ENCODE measurements at places on chromosomes 5 and 9. TPM values are rescaled to one million over a fixed set of nuclear protein-coding genes. Genes with fewer than 3 reads are reported as not detected.

The TTLL11 gene
- 3.0 TPM for total RNA-seq

The COL23A1 gene
- not detected for total RNA-seq

The LCN15 gene
- total RNA-seq, result 1.5 TPM

The COL5A1 gene
- 4.9 TPM for total RNA-seq

The SNX30 gene
- total RNA-seq, result 25.9 TPM

DNA sequence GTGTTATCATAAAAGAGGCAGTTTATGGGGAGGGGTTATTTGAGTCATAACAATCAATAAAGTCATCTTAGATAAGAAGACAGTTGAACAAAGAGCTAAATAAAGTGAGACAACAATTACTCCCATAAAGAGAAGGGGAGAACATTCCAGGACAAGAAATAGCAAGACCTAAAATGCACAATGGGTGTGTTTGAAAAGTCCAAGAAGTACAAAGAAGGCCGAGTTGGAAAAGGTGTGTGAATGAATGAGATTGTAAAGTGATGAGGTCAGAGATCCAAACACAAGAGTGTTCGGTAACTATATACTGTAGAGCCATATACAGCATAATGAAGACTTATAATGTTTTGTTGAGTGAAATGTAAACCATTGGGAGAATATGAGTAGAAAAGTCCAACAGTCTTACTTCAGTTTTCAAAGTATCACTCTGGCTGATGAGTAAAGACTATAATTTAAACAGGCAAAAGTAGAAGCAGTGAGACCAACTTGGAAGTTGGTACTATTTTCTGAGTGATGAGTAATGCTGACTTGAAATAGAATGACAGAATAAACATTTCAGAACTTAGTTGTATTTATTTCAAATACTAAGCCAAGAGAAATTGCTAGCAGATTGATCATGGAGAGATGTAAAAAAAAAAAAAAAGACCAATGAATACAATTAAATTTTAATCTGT lies 868.7 kb upstream of the CDH9 start:
- H3K4me1 ChIP-seq, result no peaks in the 10 kb centered on the region
- no peaks in the 10 kb centered on the region for H3K27me3 ChIP-seq
- H3K27ac ChIP-seq, result no peak overlapping the region
- H3K4me3 ChIP-seq, result no peak overlapping the region
- DNase-seq, result no peak
- no peaks in the 10 kb centered on the region for H3K36me3 ChIP-seq

GRCh38 chr5:135204151-135204600 lies 170.1 kb upstream of the PITX1 start:
- H3K4me3 ChIP-seq, result no peak overlapping the region
- no peak overlapping the region for H3K27ac ChIP-seq
- no peaks in the 10 kb centered on the region for H3K4me1 ChIP-seq
- H3K36me3 ChIP-seq, result no peaks in the 10 kb centered on the region
- no peak for DNase-seq
- H3K27me3 ChIP-seq, result no peaks in the 10 kb centered on the region

- no peaks in the 10 kb centered on the region for H3K36me3 ChIP-seq
- H3K4me3 ChIP-seq, result no peak overlapping the region
- no peaks in the 10 kb centered on the region for H3K27me3 ChIP-seq
- no peak for DNase-seq
- H3K4me1 ChIP-seq, result no peaks in the 10 kb centered on the region
- no peak overlapping the region for H3K27ac ChIP-seq
These were observed 60.0 kb downstream of the ADAMTS16 start for GRCh38 chr5:5200133-5200532.

GRCh38 chr9:673264-673965 lies 168.1 kb upstream of the DMRT1 start:
- no peak overlapping the region for H3K27ac ChIP-seq
- no peaks in the 10 kb centered on the region for H3K27me3 ChIP-seq
- no peak overlapping the region for H3K4me3 ChIP-seq
- H3K36me3 ChIP-seq, result no peaks in the 10 kb centered on the region
- no peak for DNase-seq

DNA sequence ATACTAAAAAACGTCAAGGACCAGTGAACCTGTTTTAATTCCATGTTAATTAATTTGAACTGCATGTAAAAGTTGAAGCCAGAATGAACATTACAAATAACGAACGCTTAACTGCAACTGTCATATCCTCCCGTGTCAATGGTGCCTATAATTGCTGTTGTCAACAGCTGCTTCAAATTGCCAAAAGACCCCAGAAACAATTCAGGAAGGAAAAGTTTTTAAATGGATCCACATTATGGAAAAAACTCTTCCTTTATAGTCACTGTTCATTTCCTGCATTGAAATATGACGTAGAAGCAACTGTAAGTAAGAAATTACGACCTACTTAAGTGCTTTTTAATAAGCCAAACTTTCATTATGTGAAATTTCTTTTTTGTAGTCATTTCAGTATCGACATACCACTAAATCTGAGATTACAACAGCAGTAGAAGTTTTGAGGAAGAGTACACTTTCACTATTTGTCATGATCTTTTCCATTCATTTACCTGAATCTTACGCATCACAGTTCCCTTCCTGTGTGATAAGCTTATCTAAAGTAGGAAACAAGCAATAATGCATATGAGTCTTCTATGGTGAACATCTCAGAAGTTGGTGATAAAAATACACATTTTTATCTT lies 37.8 kb downstream of the MEF2C start:
- no peaks in the 10 kb centered on the region for H3K4me1 ChIP-seq
- no peaks in the 10 kb centered on the region for H3K36me3 ChIP-seq
- no peak overlapping the region for H3K4me3 ChIP-seq
- no peak overlapping the region for H3K27ac ChIP-seq
- no peak for DNase-seq

GRCh38 chr5:137228816-137229215 lies 270.3 kb downstream of the SPOCK1 start:
- H3K4me3 ChIP-seq, result no peak overlapping the region
- H3K36me3 ChIP-seq, result no peaks in the 10 kb centered on the region
- no peaks in the 10 kb centered on the region for H3K27me3 ChIP-seq
- H3K4me1 ChIP-seq, result no peaks in the 10 kb centered on the region
- no peak overlapping the region for H3K27ac ChIP-seq
- no peak for DNase-seq

DNA sequence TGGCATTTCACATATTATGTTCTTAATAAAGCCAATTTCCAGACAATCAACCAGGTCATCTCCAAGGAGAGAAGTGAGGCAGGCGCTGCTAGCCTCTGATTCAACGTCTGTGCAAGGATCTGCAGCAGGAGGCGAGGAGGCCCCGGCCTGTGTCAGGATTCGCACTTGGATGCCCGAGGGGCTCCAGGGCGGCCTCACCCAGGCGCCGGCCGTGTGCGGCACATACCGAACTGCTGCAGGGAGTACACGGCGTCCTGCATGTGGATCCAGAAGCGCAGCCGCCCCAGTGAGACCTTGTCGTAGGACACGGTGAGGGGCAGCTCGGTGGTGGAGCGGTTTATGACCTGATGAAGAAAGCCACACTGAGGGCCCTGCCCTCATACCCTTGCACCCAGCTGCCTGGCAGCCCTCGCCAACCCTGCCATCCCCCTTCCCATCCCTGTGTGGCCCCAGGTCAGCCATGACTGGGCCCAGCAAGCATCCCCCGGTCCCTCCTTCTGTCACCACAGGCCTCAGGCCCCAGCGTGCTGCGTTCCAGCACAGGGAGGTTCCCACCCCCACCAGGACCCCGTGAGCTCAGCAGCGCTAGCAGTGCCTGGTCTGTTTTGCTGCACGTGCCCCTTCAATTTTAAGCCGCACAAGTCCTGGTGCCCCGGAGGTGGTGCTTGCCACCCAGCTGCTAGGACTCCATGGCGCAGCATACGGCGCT lies 9.9 kb downstream of the CLPTM1L start:
- no peak overlapping the region for H3K27ac ChIP-seq
- H3K4me1 ChIP-seq, result no peaks in the 10 kb centered on the region
- no peak for DNase-seq
- H3K4me3 ChIP-seq, result no peak overlapping the region
- no peaks in the 10 kb centered on the region for H3K36me3 ChIP-seq

GRCh38 chr9:136848393-136849037 lies 694 bp upstream of the PHPT1 start:
- no peaks in the 10 kb centered on the region for H3K27me3 ChIP-seq
- peak overlapping the region; percentile 73 for H3K4me3 ChIP-seq
- H3K4me1 ChIP-seq, result peaks cover 14% of the 10 kb centered on the region
- no peaks in the 10 kb centered on the region for H3K36me3 ChIP-seq
- peak overlapping the region; percentile 94 for H3K27ac ChIP-seq

- H3K27ac ChIP-seq, result peak overlapping the region; percentile 55
- H3K4me3 ChIP-seq, result peak overlapping the region; percentile 9
- no peaks in the 10 kb centered on the region for H3K27me3 ChIP-seq
These were observed 13.6 kb downstream of the ARHGAP26 start for GRCh38 chr5:142783601-142784341.

GRCh38 chr5:351084-351920 lies 29.8 kb downstream of the AHRR start:
- no peaks in the 10 kb centered on the region for H3K4me1 ChIP-seq
- H3K4me3 ChIP-seq, result no peak overlapping the region
- DNase-seq, result no peak
- no peaks in the 10 kb centered on the region for H3K27me3 ChIP-seq
- H3K27ac ChIP-seq, result no peak overlapping the region

GRCh38 chr9:89036383-89036782 lies 45.1 kb downstream of the S1PR3 start:
- H3K36me3 ChIP-seq, result no peaks in the 10 kb centered on the region
- no peak overlapping the region for H3K4me3 ChIP-seq
- no peaks in the 10 kb centered on the region for H3K4me1 ChIP-seq
- no peaks in the 10 kb centered on the region for H3K27me3 ChIP-seq
- no peak overlapping the region for H3K27ac ChIP-seq

DNA sequence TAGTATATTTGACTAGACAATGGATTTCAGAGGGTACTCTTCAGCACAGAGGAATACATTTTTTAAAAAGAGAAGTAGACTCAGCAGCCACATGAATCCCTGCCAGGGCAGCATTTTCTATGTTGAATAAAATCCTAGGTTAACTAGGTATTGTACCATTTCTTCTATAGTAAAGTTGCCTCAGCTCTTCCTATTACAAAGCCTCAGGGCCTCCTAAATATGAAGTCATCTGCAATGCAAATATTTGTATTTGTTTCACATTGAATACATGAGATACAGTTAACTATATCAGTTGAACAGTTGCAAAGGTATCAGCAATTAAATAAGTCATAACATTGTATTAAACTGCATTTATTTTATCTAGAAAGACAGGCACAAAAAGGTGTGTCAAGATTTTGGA lies 59.5 kb downstream of the NUDT12 start:
- H3K4me1 ChIP-seq, result no peaks in the 10 kb centered on the region
- DNase-seq, result no peak
- H3K4me3 ChIP-seq, result no peak overlapping the region

- no peak overlapping the region for H3K27ac ChIP-seq
- no peaks in the 10 kb centered on the region for H3K36me3 ChIP-seq
- H3K4me1 ChIP-seq, result no peaks in the 10 kb centered on the region
These were observed 7.5 kb downstream of the LHX6 start for GRCh38 chr9:122221183-122221811.

GRCh38 chr9:96126321-96126881 lies 175.6 kb downstream of the HSD17B3 start:
- H3K27me3 ChIP-seq, result no peaks in the 10 kb centered on the region
- no peaks in the 10 kb centered on the region for H3K4me1 ChIP-seq
- no peak overlapping the region for H3K27ac ChIP-seq
- no peak overlapping the region for H3K4me3 ChIP-seq
- no peaks in the 10 kb centered on the region for H3K36me3 ChIP-seq
- DNase-seq, result no peak

GRCh38 chr9:115036691-115037090 lies 81.3 kb downstream of the TNC start:
- peak overlapping the region; percentile 25 for H3K27ac ChIP-seq
- no peak overlapping the region for H3K4me3 ChIP-seq
- no peaks in the 10 kb centered on the region for H3K27me3 ChIP-seq
- DNase-seq, result no peak
- no peaks in the 10 kb centered on the region for H3K36me3 ChIP-seq

DNA sequence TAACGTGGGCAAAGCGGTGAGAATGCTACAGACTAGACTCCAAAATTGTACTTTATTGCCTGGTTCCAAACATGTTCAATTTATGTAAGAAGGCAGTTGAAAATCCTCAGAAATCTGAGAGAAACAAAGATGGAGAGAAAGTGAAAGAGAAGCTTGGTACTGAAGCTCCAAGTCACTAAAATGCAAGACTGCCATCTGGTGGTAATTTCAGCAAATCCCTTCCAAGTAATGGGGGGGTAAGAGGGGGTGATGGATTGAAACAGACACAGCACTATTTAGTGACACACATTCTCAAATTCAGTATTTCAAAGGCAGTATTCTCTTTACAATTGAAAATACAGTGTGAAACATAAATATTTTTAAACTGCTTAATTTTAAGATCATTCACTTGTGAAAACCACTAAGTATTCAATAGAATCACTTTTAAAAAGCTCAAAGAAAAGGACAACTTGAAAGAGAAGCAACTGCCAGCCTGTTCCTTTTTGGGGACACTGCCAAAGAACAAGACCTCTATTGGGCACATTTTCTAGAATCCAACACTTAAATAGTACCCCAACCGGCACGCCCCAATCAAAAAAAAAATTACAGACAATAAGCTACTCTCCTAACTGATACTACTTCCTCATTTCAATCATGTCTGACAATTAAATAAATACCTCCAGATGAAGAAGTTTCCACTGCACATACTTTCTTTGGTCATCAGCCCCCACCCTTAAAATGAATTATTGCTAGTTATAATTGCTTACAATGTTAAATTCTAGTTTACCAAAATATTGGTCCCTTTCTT lies 131.5 kb downstream of the AGTPBP1 start:
- H3K36me3 ChIP-seq, result no peaks in the 10 kb centered on the region
- no peaks in the 10 kb centered on the region for H3K4me1 ChIP-seq

DNA sequence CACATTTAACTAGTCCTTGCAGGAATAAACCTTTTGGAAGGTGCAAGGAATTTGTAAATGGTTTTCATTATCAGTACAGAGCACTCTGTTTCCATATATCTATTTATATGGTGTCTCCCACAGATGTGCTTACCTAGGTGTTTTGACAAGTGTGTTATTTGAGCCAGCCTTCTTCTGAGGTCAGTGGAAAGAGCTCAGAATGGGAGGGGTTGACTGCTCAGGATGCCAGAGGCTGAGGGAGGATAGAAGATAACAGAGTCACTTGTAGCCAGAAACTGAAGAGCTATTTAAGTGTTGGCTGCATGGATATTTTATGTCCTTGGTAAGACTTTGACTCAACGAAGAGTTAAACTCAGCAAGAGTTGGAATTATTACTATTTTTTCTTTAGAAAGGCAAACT lies 5.0 kb downstream of the CMYA5 start:
- H3K27ac ChIP-seq, result no peak overlapping the region
- no peaks in the 10 kb centered on the region for H3K27me3 ChIP-seq
- H3K4me1 ChIP-seq, result no peaks in the 10 kb centered on the region
- DNase-seq, result no peak
- H3K36me3 ChIP-seq, result no peaks in the 10 kb centered on the region
- no peak overlapping the region for H3K4me3 ChIP-seq

- no peaks in the 10 kb centered on the region for H3K27me3 ChIP-seq
- DNase-seq, result no peak
- no peak overlapping the region for H3K4me3 ChIP-seq
- no peak overlapping the region for H3K27ac ChIP-seq
- no peaks in the 10 kb centered on the region for H3K36me3 ChIP-seq
- H3K4me1 ChIP-seq, result peaks cover 7% of the 10 kb centered on the region
These were observed 250.1 kb upstream of the MAP3K1 start for GRCh38 chr5:56565283-56565615.

Measured in Peyer's patch (tissue), 4 donors.